ENCODE measurements at places on chromosomes 5 and 9.

DNA sequence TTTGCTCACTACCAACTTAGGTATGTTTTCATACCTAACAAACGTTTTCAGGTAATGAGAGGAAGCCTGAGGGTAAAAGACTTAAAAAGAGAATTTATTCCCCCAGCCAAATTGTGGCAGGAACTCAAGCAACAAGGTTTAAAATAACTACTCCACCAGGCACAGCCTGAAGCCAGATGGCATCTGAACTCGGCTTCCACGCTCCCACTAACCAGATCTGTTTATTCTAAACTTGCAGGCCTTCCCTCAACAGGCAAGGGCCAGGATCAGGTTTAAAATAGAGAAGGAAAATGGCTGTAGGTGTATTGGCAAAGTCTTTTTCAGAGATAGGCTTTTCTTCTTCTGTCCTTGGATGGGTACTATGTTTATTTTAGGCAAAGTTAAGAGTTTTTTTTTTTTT is 89.4 kb downstream of the OTULIN start:
- DNase-seq = no peak

GRCh38 chr5:77719666-77720363 is 56.3 kb downstream of the TBCA start:
- DNase-seq = no peak

DNA sequence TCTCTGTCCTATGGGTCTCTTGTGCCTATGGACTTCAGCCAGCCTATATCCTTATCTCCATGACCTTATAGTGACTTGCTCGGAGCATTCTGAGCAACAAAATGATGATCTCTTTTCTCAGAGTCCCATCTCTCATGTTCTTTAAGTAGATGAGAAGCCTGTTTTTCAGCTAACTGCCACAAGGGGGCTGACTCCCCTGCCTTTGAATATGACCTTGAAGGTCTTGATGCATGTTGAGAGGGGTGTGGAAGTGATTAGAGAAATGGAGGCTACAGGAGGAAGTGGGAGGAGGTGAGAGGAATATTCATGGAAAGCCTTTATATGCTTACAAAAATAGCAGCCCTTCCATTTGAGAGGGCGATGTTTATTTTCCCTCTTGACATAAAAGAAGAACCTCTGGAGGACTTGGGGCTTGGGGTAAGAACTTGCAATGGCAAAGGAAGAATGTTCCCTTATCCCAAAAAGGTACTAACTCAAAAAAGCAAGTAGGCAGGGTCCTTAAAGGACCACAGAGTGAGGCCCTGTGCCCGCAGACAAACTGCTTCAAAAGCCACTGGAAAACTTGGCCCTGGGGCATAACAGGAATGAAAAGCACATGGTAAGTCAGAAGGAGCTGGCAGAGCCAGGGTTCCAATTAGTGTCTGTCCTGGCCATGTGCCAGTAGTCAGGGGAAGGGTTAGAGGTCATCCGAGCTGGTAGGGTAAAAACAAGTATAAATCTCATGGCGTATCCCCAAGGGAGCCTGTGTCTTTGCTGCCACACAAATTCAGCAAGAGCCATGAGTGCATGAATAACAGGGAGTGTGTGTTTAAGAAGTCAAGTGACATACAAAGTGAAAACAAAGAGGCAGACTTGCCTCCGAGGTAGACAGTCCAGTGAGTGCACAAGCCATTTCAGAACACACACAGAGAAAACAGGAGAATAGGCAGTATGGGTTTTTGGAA is 39.1 kb downstream of the FGD3 start:
- DNase-seq = no peak

DNA sequence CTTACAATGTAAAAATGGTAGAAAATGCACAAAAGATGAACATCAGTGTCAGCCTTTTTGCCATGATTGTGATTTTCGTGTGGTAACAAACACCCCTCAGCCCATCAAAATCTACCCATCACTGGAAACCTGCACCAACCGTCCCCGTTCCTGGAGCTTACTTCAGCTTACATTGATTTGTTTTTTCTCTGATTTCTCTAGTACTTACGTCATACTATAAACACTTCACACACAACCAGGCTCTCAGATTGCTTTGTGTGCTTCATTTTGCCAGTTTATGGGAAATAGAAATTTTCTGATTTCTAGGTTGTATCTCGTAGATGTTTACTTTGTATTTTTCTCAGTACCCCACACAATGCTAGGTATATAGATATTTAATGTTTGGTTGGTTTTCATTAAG is 129.1 kb downstream of the RAB3C start:
- DNase-seq = no peak

DNA sequence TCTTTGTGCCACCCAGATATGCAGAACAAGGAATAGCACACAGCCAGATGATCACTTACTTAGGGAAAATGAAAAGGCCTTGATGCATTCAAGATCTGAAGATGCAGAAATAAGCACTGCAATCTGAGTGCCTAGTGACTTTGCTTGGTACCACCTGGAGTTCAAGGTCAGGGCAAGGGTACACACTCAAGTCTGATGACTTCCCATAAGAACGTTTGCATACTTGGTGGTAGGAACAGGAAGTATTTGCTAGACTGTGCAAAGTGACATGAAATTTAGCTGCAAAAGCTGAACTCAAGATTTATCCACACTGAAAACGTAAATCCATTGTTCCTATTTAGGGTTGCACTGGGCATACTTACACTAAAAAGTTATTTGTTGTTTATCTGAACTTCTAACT is 177.1 kb downstream of the PIK3R1 start:
- DNase-seq = no peak
